Inflammatory macrophage (primary cell): ENCODE measurements at places on chromosomes 4 and X.

GRCh38 chrX:150844016-150844415, 54.5 kb downstream of the CD99L2 start:
- DNase-seq = no peak

- no peak for DNase-seq
These were observed 202.9 kb downstream of the CHIC1 start for GRCh38 chrX:73765776-73766430.

DNA sequence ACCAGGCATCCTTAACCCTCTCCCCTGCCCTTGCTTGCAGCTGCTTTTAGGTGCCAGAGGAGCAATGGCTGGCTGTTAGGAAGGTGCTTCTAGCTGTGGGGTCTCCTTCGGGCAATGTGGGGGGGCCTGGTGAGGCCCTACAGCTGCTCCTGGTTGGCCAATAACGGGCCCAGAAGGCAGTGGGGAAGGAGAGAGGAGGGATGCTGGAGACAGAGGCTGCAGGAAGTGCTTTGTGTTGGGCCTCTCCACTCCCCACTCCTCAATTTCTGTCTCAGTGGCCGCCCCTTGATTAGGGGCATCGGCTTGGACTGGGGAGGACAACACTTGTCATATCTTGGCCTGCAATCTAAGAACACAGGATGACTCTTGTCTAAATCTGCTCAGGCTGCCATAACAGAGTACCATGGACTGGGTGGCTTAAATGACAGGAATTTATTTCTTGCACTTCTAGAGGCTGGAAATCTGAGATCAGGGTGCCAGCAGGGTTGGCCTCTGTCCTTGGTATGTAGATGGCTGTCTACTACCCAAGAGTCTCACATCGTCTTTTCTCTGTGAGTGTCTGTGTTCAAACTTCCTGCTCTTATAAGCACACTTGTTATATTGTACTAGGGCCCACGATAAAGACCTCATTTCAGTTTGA, 374.3 kb downstream of the MID1IP1 start:
- DNase-seq = no peak

- DNase-seq = no peak
These were observed 6.3 kb downstream of the ZBTB49 start for GRCh38 chr4:4296283-4296846.

DNA sequence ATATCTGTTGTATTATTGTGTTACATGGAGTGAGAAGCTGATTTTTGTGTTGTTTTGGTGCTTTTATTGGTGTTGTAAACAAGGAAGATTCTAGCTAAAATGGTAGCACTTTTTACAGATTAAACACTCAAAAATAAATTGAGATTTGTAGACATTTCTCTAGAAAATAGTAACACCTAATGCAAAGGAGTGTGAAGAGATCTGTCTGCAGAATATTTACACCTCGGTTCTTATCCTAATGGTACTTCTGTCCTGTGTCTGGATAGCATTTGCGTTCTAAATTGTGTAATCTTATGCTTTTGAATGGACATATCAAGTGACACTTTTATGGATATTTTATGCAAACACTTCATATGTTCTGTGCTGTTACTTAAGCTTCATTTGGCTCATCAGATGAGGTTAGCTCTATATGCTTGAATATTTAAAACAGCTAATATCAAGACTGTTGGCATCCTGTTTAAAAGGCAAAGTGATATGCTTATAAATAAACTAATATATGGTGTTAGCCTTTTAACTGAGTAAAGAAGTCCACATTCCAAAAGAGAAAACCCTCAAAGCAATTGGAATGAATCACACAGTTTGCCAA, 6.0 kb downstream of the PCDH7 start:
- no peak for DNase-seq

DNA sequence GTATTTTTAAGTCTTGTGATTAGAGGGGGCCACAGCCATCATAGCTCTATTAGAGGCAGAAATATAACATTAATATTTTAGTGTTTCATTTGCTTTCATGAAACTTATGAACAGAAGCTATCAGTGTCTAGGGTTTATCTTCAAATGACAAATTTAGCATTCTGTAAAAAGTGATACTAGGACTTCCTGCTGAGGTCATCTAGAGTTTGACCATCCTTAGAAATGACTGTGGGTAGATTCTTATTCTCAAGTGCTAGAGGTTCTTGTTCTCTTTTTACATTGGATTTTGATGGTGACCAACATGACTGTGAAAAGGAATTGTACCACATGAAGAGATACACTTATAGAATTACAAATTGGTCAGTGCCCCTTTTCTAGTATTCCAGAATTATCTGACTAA, 568.6 kb downstream of the RPA4 start:
- no peak for DNase-seq

- DNase-seq = no peak
These were observed 127.8 kb downstream of the KCTD8 start for GRCh38 chr4:44320833-44321232.

GRCh38 chr4:157300701-157301100, 80.2 kb downstream of the GRIA2 start:
- DNase-seq = no peak

DNA sequence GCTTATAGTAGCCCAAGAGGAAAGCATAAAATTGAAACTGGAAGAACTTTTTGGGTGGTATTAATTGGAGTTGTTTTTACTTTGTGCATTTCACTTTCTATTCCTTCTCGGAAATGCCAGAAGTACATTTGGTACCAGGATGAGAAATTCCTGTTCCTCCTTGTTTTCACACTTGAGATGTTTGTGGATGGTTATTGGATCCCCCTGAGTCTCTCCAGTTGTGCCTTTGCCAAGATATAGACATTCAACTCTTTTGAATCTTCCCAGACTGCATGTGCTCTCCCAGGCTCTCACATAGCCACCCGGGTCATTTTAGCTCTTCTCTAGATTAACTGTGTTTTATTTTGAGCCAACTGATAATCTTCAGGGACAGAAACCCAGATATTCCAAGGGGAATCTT, 120.5 kb downstream of the AFF1 start:
- DNase-seq = no peak

DNA sequence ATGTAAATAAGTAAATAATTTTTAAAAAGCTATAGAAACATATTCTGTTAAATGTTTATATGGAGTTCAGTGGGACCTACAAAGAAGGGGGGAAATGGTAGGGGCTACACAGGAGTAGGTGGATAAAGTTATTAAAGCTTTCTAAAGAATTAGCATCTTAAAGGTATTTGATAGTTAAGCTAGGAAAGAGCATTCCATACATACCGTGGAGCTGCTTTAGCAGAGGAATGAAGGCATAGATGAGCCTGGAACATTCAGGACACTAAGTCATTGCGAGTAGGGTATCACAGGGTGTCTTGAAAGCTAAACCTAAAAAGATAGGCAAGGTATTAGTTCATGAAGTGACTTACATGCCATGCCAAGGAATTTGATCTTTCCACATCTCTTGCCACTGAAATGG, 60.4 kb downstream of the SLC10A6 start:
- DNase-seq = no peak

DNA sequence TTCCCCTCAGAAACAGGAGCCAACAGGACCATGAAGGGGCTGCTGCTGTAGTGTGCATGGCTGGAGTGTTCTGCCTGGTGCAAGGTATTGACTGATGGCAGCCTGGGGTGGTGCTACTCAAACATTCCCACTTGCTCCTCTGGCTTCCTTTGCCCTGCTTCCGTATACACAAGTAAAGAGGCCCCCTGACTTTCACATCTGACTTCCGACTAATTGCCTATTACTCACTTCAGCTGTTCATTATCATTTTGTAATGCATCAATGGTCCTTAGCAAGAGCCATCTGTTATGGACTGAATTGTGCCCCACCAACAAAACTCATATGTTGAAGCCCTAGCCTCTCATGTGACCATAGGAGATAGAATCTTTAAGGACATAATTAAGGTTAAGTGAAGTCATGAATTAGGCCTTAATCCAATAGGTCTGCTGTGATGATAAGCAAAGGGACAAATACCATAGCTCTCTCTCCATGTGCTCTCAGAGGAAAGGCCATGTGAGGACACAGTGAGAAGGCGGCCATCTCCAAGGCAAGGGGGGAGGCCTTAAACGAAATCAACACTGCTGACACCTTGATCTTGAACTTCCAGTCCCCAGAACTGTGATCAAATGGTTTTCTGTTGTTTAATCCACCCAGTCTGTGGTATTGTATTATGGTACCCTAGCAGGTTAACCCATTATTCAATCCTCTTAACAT, 122.5 kb upstream of the CLNK start:
- no peak for DNase-seq

- peak; percentile 50 for DNase-seq
These were observed 100.7 kb upstream of the GRPR start for GRCh38 chrX:16022580-16023200.

DNA sequence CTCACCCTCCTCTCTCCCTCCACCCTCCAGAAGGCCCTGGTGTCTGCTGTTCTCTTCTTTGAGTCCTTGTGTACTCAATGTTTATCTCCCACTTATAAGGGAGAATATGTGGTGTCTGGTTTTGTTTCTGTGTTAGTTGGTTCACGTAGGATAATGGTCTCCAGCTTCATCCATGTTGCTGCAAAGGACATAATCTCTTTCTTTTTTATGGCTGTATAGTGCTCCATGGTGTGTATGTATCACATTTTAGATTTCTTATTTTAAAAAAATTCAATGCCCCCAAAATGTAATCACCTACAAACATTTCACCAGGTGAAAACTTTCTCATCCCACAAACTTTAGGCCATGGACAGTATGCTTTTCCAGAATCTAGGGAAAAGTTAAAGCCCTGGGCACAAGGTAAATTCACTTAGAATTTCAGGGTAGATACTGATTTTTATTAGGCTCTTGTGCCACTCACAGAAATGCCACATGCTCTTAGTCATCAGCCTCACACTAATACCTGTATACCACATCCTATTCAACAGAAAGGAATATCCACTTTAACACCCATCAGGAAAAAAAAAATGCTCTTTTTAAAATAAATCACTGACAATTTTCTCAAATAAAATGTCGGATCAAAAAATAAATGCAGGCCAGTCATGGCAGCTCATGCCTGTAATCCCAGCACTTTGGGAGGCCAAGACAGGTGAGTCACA, 104.8 kb upstream of the ENPP6 start:
- DNase-seq = no peak

DNA sequence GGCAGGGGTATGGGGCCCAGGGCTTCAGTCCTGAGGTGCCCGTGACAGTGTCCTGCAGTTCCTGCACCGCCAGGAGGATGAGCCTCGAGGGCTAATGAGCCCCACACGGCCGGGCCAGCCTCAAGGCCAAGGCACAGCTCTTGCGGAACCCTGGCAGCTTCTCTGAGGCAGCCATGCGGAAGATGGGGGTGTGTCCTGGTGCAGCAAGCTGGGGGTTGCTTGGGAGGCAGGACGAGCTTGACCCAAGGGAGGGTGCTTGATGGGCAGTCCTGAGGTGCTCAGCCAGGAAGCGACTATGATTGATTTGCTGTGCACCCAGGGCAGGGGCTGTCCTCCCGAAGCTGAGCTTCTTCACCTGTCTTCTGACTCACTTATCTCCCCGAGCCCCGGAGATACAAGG, 9.1 kb upstream of the FGFR3 start:
- no peak for DNase-seq

DNA sequence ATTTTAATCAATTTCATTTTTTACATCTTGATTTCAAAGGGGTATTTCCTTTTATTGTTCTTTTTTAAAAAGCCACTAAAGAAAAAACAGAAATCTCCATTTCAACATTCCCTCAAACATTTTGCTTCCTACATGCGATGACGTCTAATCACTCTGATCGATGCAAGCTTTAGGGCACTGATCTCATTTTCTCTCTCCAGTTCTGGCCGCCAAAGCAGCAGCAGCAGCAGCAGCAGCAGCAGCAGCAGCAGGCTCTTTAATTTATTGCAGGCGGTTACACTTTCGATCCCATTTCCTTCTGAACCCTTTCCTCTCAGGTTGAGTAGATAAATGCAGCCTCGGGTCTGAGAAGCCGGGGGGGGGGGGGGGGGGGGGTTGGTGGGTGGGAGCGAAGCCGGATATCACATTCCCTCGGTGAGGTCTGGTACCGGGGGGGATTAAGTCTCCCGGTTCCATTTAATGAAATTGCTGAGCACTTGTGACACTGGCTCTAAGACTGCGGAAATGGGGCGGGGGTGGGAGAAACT, 3.4 kb upstream of the PCDH7 start:
- no peak for DNase-seq

DNA sequence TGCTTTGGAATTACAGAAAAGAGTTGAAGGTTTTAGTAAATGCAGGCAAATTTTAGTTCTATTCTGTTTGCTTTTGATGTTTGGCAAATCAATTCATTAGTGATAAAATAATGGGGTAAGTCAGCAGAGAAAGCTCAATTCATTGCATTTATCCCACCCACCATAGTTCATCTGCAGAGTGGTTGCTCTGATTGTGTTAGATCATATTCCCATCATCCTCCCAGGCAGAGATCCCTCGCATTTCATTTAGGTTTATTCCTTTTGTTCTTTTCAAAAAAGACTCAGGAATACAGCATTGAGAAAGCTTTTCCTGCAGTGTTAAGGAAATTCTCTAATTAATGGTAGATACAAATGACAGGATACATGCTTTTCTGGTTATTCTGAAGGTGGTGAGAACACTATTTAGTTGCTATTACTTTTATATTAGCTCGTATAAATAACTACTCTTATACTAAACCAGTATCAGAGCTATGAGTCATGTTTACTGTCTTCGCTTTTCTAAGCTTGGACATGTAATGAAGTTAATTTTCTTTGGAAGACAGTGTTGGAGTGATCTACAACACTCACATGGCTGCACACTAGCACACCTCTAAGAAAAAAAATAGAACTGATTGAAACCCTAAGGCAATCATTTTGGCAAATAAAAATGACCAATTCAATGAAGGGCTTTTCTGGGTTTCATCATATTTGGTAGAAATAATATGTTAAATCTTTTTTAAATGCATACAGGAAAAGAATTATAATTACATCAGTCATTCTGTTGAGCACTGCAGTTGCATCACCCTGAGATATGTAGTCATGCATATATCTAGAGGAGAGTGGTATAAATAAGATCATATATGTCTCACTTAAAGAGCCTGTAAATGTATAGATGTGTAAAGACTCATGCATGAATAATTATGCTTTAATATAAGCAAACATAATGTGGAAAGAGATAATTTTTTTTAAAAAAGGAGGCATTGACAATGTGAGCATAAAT, 351.6 kb downstream of the PCDH7 start:
- no peak for DNase-seq

DNA sequence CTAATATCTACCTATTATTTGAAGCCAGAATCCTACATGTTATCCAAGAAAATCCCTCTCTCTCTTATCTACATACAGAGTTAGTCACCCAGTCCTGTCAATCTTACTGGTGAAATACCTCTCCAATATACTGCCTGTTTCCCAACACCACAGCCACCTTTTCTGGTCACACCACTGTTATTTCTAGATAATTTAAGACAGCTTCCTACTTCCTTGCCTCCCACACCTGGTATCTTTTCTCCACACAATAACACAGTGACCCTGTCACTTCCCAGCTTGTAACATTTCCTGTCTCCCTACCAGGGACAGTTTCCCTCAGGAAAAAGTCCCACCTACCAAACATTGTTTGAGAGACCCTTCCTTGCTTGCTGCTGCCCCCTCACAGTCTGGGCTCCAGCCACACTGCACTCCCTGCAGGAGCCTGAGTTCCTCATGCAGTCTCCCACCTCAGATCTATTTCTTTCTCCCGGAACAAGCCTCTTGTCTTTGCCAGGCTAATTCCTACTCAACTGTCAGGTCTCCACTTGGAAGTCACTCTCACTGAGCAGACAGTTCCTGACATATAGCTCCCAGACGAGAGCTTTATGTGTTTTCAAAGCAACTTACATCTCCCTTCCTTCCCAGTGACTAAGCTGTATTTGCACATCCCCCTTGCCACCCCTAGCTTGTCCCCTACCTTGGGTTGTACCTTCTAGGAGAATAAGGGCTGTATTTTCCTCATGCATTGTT, 73.6 kb upstream of the QRFPR start:
- DNase-seq = no peak

- peak; percentile 2 for DNase-seq
These were observed at the start of gene SORCS2 for GRCh38 chr4:7192252-7193029. Gene SORCS2 (plus strand): TSS chr4:7192538.

GRCh38 chrX:129665916-129666644, 11.3 kb upstream of the APLN start:
- no peak for DNase-seq
